ENCODE measurements at places on chromosomes 16 and 17.

- DNase-seq = no peak
Observed at GRCh38 chr16:69520800-69521602, 44.8 kb upstream of the NFAT5 start.

DNA sequence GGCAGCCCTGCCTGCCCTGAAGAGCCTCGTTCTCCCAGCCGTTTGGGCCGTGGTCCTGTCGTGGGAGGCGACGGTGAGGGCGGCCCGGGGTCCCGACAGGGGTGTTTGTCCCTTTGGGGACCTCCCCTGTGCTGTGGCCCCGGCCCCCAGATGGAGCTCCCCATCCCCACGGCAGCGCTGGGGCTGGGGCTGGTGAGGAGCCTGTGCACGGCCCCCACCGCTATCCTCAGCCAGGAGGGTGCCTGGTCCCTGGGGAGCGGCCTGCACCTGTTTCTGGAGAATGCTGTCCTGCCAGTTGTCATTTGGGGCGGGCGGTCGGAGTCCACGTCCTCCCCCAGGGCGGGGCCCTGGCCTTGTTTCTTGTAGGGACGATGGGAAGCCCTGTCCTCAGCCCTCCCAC lies 6.6 kb downstream of the CAPN15 start:
- no peak for DNase-seq

GRCh38 chr16:79758615-79759346 lies 158.2 kb upstream of the MAF start:
- no peak for DNase-seq

GRCh38 chr17:61251939-61252865 lies 147.4 kb upstream of the TBX2 start:
- peak; percentile 95 for DNase-seq

DNA sequence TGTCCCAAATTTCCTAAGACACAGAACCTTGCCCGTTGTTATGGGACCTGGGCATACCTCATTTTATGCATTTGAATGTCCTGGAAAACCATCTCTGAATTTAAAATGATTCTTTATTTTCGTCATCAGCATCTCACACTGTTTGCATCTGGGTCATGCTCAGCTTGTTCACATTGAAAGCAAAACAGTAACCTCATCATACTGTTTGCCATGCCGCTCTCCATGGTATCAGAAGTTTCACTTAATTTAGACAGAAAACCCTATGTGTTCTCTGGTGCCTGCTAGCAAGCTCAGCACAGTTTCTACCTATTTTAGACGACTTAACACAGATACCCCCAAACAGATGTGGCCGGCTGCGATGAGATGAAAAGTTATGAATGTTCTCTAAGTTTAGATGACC lies 292.1 kb downstream of the SNX29 start:
- DNase-seq = no peak
